ENCODE measurements at places on chromosomes 2 and 18. TPM values are rescaled to one million over a fixed set of nuclear protein-coding genes. Genes with fewer than 3 reads are reported as not detected.
A peak's percentile ranks its signal among the peaks of the same experiment; 100 is the strongest.

Gene FRZB
- 1.7 TPM for total RNA-seq

Gene DSC3
- not detected for total RNA-seq

DNA sequence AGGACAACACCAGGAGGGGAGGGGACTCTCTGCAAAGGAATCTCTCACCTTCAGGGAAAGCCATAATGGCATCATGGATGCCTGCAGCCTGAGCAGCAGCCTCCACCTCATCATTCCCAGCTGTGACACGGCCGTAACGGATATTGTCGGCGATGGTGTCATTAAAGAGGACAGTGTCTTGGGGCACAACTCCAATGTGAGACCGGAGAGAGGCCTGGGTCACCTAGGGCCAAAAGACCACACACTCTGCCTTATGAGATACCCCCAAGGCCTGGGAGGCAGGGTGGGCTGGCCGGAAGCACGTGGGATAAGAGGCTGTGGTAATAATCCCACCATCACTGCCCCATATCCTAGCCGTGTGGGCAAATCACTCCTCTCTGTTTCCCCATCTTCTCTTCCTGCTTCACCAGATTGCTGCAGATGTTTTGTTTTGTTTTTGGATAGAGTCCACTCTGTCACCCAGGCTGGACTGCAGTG lies 4.3 kb downstream of the ZFAND2B start:
- no peak for DNase-seq

Gene SCN9A
- 2.9 TPM for total RNA-seq

DNA sequence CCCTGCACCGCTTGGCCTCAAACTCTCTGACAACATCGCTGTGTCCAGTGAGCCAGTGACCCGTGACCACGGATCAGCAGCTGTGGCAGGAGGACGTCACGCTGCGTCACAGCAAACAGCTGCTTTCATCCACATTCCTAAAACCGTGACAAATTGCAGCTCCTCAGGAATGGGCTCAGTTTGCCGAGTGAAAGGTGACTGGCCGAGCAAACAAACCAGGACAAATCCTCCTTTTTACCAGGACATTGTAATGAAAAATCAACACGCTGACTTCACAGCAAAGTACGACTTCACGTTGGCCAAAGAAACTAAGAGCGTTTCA lies 57.6 kb downstream of the PXDN start:
- DNase-seq, result peak; percentile 93

DNA sequence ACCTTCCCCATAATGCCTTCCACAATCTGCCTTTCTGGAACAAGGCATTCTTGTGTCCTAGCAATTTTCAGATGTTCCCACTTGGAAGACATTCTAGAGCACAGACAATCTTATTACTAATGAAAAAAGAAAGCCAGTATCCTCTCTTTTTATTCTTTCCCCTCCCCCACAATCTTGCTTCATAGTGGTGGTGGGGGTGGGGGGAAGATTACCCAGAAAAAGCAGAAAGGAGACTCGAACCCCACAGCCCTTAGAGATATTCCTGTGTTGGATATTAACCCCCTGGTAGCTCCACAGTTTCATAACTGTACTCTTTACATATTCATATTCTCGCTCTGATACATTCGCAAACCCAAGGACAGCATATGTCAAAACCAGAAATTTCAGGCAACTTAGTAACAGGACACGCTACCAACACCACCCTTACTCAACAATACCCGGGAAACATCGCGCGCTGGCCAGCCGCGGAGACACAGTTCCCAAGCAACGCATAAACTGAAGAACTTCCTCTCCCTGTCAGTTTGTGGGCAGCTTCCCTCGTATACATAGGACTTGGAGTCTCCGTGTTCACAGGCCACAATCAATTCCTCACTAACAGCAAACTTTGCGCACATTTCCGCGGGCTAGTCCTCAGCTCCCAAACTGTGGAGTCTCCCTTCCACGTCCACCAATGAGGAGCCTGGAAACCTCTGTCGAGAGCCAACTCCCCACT lies 793 bp downstream of the NR4A2 start:
- peak; percentile 46 for DNase-seq

Gene NPAS2
- total RNA-seq, result 10.2 TPM

DNA sequence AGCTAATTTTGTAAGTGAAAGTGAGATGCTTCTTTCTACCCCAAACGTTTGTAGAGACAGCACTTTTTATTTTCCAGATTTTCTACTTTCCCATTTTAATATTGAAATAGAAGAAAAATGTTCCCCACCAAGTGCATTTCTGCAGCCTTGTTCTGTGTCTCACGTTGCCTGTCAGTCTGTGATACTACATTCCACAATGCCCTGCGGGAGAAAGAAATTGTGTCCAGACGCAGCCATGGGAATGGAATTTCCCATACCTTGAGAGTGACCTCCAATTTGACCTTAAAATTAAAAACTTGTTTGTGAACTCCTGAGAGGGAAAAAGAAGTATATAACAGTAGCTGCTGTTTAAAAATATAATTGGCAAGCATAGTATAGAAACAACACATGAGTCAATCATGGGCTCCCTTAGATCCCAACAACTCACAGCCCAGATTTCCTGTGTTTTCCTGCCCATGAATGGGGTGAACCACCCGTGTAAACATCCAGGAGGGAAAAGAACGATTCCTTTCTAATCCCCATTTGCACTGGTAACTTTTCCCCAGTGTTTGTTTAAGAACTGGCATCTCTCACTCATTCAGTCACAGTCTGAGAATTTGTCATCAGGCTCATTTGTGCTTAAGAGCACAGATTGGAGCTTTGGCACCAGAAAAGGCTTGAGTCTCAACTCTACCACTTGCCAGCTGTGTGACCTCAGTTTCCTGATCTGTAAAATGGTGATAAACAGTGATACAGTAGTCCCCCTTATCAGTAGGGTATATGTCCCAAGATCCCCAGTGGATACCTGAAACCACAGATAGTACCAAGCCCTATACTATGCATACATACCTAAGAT lies 166.1 kb upstream of the ZNF521 start:
- peak; percentile 27 for DNase-seq

- peak; percentile 58 for DNase-seq
Observed at GRCh38 chr2:223545830-223546229, 56.3 kb downstream of the SCG2 start.

DNA sequence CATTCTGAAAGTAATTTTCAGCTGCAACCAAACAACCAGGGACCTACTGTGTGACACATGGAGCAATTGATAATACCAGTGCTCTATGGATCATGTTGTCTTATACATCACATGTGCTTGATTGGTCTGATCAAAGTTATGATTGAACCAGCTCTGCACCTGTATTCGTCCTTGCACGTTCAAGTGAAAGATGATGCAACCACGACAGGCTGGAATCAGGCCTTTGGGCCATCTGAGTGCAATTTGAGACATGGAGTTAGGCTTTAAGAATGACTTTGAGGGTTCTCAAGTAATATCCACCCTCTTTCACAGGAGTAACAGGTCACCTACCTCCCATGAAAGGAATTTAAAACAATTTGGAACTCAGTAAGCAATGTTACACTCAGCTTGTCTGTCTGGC lies 165.2 kb downstream of the SLC8A1 start:
- DNase-seq, result no peak

Gene TSGA10
- 5.9 TPM for total RNA-seq

Gene EPB41L3
- total RNA-seq, result not detected

Gene SERPINB11
- total RNA-seq, result not detected

DNA sequence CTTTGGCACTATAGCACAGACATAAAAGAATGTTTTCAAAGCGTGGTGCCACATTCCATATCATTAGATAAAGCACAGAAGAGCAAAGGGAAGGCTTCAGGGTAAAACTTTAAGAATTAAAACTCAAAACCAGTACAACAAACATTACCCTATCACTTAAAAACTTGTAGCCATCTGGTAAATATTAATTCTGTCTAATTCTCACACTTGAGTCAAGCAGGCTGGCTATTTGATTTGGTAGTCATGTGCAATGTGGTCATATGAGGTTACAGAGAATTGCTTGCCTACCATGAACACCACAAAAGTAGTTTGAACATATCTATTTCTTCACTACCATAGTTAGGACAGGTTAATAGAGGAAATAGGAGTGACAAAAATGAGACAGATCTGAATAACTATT lies 244.9 kb downstream of the IRS1 start:
- DNase-seq, result peak; percentile 48

- DNase-seq, result no peak
Observed at GRCh38 chr2:60907329-60907728, 26.0 kb downstream of the REL start.

Gene PLEKHB2
- total RNA-seq, result 88.6 TPM

- peak; percentile 37 for DNase-seq
Observed at GRCh38 chr18:53941601-53942338, 282.7 kb downstream of the MBD2 start.

GRCh38 chr2:114929225-114929624 lies 486.8 kb downstream of the DPP10 start:
- no peak for DNase-seq

GRCh38 chr2:3445891-3446290 lies 66.4 kb downstream of the TRAPPC12 start:
- no peak for DNase-seq

Gene MC4R
- total RNA-seq, result not detected

DNA sequence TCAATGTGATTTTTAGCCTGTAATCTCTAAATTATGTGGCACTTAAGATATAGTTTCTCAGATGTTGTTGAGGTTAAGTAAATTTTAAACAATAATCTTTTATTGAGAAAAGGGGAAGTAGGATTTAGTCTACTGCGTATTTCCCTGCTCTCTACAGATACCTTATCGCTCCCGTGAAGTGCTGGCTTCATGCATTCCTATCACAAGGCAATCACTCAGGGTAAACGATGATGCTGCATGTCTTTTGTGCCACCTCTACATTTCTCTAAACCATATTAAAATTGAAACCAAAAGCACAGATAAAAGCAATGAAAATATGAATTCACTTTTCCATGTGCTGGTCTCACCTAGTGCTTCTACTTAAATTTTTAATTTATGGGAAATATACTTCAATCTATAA lies 14.4 kb upstream of the RPE start:
- no peak for DNase-seq

Gene NEDD4L
- 31.7 TPM for total RNA-seq

DNA sequence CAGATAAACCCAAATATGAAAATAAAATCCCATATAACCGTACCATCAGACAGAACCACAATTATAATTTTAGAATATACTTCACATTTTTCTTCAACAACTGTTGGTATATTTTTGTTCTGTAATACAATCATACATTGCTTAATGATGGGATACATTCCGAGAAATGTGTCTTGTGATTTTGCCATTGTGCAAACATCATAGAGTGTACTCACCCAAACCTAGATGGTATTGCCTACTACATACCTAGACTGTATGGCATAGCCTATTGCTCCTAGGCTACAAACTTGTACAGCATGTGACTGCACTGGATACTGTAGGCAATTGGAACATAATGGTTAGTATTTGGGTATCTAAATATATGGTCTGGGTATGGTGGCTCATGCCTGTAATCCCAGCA lies 30.6 kb downstream of the MAPRE3 start:
- DNase-seq, result no peak

DNA sequence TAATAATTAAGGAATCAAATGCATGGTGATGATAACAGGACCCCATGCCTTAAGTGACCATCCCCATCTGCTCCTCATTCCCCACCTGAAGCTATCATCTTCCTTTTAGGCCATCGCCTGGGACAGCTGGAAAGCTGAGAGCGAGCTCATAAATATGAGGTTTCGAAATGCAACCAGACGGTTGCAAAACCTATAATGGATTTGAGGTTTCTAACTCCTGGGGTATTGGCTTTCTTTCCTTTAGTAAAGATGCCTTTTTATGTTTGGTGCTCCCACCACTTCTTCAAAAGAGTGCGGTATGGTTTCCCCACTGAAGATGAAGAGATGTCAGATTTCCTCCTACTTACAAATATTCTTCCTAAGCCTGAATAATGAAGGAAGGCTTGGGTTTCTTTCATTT lies 1589.5 kb upstream of the PIK3C3 start:
- no peak for DNase-seq

Gene RGPD3
- 0.16 TPM for total RNA-seq

- no peak for DNase-seq
Observed at GRCh38 chr18:53644799-53645471, 579.5 kb downstream of the MBD2 start.

Gene GNAL
- 0.36 TPM for total RNA-seq

DNA sequence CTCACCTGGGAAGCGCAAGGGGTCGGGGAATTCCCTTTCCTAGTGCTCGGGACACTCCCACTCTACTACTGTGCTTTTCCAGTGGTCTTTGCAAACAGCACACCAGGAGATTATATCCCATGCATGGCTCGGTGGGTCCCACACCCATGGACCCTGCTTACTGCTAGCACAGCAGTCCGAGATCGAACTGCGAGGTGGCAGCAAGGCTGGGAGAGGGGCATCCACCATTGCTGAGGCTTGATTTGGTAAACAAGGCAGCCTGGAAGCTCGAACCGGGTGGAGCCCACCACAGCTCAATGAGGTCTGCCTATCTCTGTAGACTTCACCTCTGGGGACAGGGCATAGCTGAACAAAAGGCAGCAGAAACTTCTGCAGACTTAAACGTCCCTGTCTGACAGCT lies 64.7 kb upstream of the CRACDL start:
- no peak for DNase-seq

Gene GATA6
- 0.08 TPM for total RNA-seq

Gene CIB4
- total RNA-seq, result not detected

GRCh38 chr2:33366473-33366872 lies 110.0 kb upstream of the RASGRP3 start:
- DNase-seq, result peak; percentile 89

Measured in myocyte (in vitro differentiated cells).